ENCODE measurements at places on chromosomes 3 and 15.

DNA sequence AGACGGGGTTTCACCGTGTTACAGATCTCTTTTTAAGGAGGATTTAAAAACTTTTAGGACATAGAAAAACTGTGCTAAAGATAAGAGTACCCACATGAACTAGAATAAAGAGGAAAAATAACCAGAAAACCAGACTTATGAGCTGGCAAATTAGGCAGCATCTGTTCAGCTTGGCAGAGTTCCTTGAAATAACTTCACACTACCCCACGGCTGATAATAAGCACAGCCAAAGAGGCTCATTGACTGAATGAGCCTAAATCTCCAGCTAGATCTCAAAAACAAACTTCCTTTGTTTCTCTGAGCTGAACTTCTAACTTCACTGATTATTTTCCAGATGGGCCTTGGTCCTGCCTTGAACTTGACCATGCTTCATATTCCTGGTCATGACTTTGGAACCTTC, 26.7 kb upstream of the PIK3R4 start:
- DNase-seq, result no peak

- no peak for DNase-seq
Observed at GRCh38 chr3:33940149-33940548, 141.7 kb downstream of the PDCD6IP start.

- DNase-seq, result no peak
Observed at GRCh38 chr3:184761075-184761841, 49.4 kb upstream of the MAGEF1 start.

GRCh38 chr3:108215871-108216270, 6.4 kb downstream of the IFT57 start:
- DNase-seq, result no peak

DNA sequence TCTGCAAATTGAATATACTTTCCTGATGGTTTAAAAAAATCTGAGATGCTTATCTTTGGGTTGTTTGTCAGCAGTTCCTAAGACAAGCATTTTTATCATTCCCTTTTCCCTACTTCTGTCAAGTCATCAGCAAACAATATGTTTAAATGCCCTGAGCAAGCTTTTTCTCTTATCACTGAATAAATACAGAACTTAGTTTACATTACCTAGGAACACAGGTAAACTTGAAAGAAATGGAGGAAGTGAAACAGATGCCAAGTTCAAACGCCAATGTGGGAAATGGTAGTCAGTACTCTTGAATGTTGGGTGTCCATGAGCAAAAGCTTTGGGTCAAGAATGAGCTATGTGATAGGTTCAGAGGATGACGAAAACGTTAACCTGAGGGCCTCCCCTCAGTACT, 17.2 kb upstream of the TCAIM start:
- no peak for DNase-seq

DNA sequence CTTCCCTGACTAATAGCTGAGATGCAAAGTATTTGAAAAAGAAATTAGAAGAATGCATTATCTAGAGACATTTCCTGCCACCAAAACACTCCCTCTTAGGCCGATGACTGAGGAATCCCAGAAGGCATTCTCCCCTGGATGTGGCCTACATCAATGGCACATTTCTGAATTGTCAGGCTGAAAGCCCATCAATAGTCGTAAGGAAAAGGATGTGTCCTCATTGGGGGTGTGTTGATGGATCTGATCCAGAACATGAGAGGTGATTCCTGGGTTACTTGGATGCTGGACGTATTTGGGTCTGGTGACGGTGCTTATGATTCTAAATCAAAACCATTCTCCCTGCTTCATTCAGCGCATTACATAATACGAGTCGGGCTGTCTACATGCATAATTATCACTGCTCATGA, 216.9 kb upstream of the CDIN1 start:
- no peak for DNase-seq

Data from SK-N-SH (cell line).